Osteoblast (primary cell): ENCODE measurements at places on chromosomes 3 and 15. TPM values are rescaled to one million over a fixed set of nuclear protein-coding genes. Genes with fewer than 3 reads are reported as not detected.

DNA sequence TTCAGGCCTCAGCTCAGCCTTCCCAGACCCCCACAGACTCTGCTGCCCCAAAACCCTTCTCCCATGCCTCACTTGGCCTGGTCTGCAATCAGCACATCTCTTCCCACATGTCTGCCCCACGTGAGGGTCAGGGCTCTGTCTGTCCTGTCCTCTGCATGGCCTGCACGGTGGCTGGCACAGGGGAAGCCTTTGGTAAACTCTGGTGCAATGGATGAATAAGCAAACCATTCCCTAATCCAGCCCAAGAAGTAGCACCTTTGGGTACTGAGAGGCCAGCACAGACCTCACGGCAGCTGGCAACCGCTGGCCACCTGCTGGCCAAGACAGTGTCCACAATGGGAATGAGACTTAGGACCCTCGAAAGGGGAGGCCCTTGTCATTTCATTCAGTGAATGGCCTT is 27.7 kb downstream of the ABTB1 start:
- H3K4me3 ChIP-seq = no peak overlapping the region
- DNase-seq = no peak
- H3K36me3 ChIP-seq = no peaks in the 10 kb centered on the region
- H3K4me1 ChIP-seq = peaks cover 27% of the 10 kb centered on the region

- no peaks in the 10 kb centered on the region for H3K27me3 ChIP-seq
- no peak for DNase-seq
- H3K4me1 ChIP-seq = peaks cover 15% of the 10 kb centered on the region
- no peak overlapping the region for H3K27ac ChIP-seq
- no peaks in the 10 kb centered on the region for H3K36me3 ChIP-seq
These were observed 586.9 kb upstream of the DPPA4 start for GRCh38 chr3:109924196-109924595.

DNA sequence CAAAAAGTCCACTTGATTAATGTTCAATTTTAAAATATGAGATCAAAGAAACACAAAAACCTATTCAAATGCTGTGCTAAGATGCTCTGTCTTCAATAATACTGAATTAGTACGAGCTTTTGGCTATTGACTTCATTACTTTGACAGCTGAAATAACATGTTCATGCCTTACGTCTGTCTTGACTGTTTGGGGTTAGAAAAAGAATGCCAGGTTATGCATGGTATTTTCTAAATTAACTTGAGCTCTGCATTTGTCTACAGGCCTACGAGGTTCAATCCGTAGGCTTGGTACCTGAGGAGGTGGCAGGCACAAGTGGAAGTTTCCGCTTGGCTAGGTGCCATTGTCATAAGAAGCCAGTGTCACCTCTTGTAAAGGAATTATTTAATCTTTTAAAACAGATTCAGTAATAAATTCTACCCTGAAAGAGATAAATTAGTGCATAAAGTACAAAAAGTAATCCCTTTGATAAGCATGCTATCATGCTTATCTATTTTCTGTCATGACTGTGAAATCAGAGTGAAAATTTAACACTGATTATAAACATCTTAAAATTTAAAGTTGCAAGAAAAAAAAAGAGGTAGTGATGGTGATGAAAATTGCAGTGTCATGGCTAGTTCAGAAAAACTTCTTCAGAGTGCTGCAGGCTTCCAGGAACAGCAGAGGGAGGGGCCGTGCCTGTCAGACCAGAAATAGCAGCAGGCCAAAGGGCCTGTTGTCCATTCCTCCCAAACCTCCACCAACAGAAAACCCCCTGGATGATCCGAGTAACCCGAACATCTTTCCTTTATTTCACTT is 115.7 kb downstream of the ARRDC4 start:
- H3K27ac ChIP-seq = no peak overlapping the region
- no peaks in the 10 kb centered on the region for H3K4me1 ChIP-seq
- no peaks in the 10 kb centered on the region for H3K36me3 ChIP-seq
- no peaks in the 10 kb centered on the region for H3K27me3 ChIP-seq

The EFHB gene
- total RNA-seq = 0.29 and 1.8 TPM in 2 replicates

The TOMM70 gene
- 52.5 and 57.8 TPM in 2 replicates for total RNA-seq

The SERINC4 gene
- not detected in 2 replicates for total RNA-seq

The PSTPIP1 gene
- total RNA-seq = not detected in 2 replicates

The CMTM8 gene
- 1.4 and 4.4 TPM in 2 replicates for total RNA-seq

The BFSP2 gene
- total RNA-seq = not detected in 2 replicates

The SLC4A7 gene
- 203 and 281 TPM in 2 replicates for total RNA-seq

The STX19 gene
- total RNA-seq = under 0.01 TPM in 1 of 2 replicates, not detected in the other

The ALDH1A2 gene
- 0.88 and 1.1 TPM in 2 replicates for total RNA-seq

The NSUN3 gene
- total RNA-seq = 13.4 and 15.9 TPM in 2 replicates

The FBXO45 gene
- total RNA-seq = 8.0 TPM in 2 replicates
